Gastrocnemius medialis (tissue), 4 donors: ENCODE measurements at places on chromosomes 3 and 15. TPM values are rescaled to one million over a fixed set of nuclear protein-coding genes. Genes with fewer than 3 reads are reported as not detected.

CILP gene
- 5.4 TPM for total RNA-seq

ONECUT1 gene
- not detected for total RNA-seq

ACSBG1 gene
- not detected for total RNA-seq

ITIH1 gene
- 2.1 TPM for total RNA-seq
